ENCODE measurements at places on chromosomes 16 and 17. TPM values are rescaled to one million over a fixed set of nuclear protein-coding genes. Genes with fewer than 3 reads are reported as not detected.
A peak's percentile ranks its signal among the peaks of the same experiment; 100 is the strongest.

DNA sequence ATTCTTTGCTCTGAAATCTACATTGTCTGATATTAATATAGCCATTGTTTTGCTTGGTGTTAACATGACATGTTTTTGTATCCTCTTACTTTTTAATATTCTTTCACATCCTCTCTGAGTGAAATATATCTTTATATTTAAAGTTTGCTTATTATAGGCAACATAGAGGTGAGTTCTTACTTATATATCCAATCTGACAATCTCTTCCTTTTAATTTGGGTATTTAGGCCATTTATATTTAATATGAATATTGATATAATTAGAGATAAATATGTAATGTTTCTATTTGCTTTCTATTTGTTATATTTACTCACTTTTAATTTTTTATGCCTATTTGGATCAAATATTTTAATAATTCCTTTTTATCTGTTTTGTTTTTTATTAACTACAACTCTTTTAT is 554.1 kb upstream of the SALL1 start:
- no peak for DNase-seq

DNA sequence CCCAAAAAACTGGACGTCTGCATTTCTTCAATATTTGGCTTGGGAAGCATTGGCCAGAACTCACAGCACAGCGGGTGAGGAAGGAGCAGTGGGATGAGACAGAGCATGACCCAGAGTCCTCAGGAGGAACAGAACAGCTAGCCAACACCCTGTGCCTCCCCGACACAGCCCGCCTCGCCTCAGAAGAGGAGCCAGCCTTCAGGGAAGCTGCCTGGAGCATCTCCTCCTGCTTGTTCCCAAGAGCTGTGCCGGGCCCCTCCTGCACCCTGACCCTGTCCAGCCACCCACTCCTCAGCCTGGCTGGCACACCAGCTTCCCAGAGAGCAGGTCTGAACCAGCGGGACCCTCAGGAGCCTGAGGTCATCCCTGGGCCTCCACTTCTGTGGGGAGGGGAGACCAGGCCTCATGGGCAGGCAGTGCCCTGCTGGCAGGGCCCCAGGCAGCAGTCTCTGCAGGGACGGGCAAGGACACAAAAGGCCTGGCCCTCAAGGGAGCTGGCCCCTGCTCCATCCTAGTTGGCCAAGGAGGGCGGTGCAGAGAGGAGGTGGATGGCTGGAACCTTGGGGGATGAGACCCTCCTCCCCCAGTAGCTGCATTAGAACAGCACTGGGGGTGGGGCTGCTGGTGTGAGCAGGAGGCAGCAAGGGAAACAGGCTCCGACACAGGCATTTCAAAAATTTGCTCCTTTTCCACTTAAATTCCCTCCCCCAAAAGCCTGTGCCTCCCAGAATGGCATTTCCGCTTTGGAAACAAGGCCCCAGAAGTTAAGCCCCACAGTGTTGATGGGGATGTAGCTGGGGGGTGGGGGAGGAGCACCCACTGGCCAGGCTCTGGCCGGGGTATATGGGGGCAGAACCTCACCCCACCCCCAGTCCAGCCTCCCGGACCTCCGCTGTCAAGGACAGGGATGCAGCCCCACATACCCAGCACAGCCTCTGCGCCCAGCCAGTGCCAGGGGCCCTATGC is 1.8 kb upstream of the BCAR1 start:
- no peak for DNase-seq

DNA sequence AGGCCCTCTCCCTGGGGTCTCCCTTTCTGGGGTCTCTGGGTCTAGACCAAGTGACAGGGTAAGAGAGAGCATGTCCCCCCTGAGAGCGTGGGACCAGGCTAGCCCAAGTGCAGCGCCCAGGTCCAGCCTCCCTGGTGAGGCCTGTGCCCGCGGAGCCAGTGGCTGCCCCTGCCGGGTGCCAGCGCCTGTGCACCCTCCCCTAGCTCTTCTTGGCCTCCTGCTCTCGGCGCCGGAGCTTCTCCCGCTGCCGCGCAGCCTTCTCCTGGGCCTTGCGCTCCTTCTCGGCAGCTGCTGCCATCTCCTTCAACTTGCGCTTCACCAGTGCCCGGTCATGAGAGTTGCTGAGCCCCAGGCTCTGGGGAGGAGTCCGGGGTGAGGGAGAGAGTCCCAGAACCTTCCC is 17.3 kb downstream of the SAMD14 start:
- DNase-seq = no peak

- DNase-seq = no peak
These were observed 316.6 kb downstream of the SLC39A11 start for GRCh38 chr17:72775919-72776318.

Gene CD300E
- total RNA-seq = 0.32 TPM

- no peak for DNase-seq
These were observed 1.4 kb downstream of the APRT start for GRCh38 chr16:88810166-88810911.

Gene CFAP97D1
- total RNA-seq = not detected

GRCh38 chr16:67917852-67918236 is 13.8 kb downstream of the CTRL start:
- no peak for DNase-seq

Gene CARD14
- total RNA-seq = 13.8 TPM

DNA sequence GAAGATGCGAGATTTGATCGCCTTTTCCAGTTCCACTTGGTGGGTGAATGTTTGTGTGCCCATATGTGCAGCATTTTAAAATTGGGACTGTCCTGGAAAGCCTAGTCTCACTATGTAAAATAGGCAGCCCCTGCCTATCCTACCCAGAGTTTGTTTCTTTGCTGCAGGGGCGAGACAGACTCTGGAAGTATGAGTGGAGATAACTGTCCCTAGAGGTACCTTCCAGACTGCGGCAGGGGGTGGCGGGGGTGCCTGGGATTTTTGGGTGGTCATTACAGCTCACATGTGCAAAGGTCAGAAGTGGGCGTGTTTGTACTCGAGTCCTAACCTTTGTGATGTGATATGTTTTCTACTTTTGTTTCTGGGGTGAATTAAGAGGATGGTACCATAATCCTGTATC is 36.6 kb downstream of the MPRIP start:
- DNase-seq = peak; percentile 43

Measured in breast epithelium (tissue), 4 donors.